Hair follicular keratinocyte (primary cell): ENCODE measurements at places on chromosomes 1 and 21. TPM values are rescaled to one million over a fixed set of nuclear protein-coding genes. Genes with fewer than 3 reads are reported as not detected.

Gene TMEM200B
- 5.9 and 6.6 TPM in 2 replicates for total RNA-seq

Gene TRIM63
- not detected in 2 replicates for total RNA-seq

Gene FAM177B
- not detected in 2 replicates for total RNA-seq

Gene NHLH1
- not detected in 2 replicates for total RNA-seq

Gene IFT25
- total RNA-seq = 25.1 and 30.7 TPM in 2 replicates

Gene SHE
- total RNA-seq = under 0.01 TPM in 1 of 2 replicates, not detected in the other

Gene ST6GALNAC3
- 0.16 and 0.38 TPM in 2 replicates for total RNA-seq

Gene PEX14
- total RNA-seq = 17.9 and 19.5 TPM in 2 replicates
